ENCODE measurements at places on chromosomes 6 and 20.

- no peak for DNase-seq
Observed at GRCh38 chr6:163789199-163789810, 374.8 kb downstream of the QKI start.

DNA sequence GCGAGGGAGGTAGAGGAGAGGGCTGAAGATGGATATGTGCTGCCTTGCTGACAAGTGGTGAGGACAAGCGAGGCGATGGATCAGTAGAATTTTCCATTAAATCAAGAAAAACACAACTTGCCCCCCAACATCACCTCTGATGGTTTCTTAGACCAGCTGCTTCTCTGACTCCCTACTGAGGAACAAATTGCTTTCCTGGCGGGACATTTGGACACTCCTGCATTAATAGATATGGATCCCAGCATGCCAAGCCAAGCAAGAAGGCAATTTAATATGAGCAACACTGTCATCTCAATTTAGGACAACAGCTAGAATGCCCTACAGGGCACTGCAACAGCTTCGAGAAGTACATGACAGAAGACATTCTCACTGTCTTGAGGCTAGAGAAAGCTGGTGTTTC, 248.4 kb upstream of the AGPAT4 start:
- DNase-seq: no peak

DNA sequence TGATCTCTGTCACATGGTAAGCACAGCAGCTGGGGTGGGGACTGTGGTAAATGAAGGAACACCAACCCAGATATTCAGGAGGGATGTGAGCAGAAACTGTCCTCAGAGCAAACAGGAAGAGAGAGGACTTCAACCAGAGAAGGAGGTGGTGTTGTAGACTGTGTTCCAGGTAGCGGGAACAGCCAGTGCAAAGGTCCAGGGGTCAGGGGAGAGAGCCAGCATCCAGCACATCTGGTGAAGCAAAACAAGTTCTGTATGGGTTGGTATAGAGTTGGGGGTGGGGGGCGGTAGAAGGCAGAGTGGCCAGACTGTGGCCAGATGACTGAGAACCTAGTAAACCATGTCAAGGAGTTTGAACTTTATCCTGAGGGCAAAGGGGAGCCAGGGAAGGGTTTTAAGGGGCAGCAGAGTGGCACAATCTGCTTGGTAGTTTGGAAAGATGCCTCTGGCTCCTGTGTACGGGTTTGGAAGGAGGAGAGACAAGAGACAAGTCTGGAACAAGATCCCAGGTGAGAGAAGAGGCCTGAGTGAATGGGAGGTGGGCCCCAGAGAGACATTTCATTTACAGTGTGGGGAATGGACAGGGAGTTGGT, 27.8 kb upstream of the TTPAL start:
- DNase-seq: no peak

DNA sequence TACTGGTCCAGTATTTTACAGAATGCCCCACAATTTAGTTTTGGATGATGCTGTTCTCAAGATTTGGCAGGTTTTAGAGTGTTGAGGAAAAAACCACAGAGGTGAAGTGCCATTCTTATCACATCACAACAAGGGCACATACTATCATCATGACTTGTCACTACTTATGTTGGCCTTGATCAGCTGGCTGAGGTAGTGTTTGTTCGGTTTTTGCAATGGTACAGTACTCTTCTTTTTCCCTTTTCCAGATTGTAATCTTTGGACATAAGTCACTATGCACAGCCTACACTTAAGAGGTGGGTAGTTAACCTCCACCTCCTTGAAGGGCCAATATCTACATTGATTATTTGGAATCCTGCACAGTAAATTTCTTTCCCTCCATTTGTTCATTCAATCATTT, 8.8 kb downstream of the TENT5A start:
- DNase-seq: no peak

DNA sequence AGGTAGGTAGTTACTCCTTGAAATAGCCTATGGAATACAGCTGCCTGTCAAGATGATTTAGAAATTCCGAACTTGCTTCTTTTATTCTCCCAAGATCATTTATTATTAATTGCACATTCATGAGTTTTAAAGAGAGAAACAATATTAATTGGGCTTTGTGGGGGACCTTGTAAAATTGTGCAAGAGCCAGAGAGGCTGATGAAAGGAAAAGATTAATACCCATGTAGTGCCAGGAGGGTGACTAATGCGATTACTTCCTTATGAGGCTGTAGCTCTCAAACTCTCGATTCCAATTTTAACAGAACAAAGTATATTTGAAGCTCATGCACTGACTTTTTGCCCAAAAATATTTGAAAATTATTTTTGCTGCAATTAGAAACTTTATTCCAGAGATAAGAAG, 423.8 kb upstream of the ID4 start:
- no peak for DNase-seq

GRCh38 chr6:125701354-125701668, 48.1 kb upstream of the HEY2 start:
- DNase-seq: no peak

DNA sequence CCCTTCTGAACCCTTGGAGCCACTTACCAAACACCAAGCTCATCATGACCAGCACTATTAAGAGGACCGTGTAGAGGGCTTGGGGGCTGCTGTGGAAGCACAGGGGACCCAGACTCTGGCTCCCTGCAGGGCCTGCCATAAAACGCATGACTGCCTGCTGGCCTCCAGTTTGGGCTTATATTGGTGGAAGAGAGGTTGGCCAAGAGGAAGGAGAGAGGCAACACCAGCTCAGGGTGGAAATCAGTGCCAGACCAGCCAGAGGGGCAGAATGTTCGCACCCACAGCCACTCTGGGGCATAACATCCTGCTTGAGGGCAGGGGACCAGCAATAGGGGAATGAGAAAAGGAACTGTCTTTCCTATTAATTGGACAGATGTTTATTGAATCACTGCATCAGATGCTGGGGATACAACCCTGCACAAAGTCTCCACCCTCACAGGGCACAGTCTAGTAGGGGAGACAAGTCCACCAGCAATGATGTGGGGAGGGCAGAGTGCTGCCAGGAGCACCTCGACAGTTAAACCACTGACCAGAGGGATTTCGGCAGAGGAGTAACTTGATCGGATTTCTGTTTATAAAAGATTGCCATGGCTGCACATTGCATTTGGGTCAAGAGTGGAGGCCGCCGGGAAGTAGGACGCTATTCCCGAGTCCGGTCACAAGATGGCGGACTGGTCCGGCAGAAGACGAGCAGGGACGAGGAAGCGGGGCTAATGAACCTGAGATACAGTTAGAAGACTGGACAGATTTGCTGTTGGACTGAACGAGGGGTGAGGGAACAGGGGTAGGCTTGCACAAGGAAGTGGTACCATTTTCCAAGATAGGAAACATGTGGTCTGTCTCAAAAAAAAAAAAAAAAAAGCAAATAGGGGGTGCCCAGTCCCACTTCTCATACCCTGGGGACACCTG, at the start of gene LY6G5C:
LY6G5C (minus strand) TSS at position 842 of the 909 bp plus-strand sequence; CDS start at position 148, 694 bp downstream.
- no peak for DNase-seq

DNA sequence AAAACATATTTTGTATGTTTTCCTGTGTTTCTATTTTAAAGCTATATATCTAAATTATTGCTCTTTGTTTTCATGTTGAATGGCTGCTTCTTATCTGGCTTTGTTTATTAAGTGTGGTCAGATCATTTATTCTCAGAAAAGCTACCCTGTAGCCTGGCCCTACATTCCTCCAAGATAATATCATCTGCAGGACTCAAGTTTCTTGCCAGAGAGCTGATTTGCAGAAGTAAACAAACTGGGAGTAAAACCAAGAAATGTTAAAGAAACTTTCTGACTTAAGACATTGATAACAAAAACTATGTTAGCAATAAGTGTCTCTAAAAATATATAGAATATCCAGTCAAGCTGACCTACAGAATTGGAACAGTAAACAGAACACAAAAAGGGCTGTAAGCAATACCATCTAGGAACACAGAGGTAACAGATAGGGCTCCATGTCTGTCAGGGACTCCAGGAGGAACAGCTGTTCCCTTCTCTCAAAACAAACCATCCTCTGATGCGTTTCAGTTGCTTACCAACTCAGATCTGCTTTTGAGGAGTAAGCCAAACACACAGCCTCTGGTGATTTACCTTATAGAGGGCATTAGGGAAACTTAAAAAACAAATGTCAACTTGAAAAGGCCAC, 17.5 kb upstream of the CEP85L start:
- no peak for DNase-seq

Data from stimulated activated CD8-positive, alpha-beta memory T cell treated with anti-CD3 and anti-CD28 coated beads, Interleukin-7, amount 100 ng/mL, for 1 hour (primary cell).